ENCODE measurements at places on chromosomes 4 and X.

GRCh38 chr4:19703391-19703790 is 548.3 kb upstream of the SLIT2 start:
- no peak for DNase-seq

GRCh38 chrX:56600141-56600540 is 36.7 kb downstream of the UBQLN2 start:
- no peak for DNase-seq

DNA sequence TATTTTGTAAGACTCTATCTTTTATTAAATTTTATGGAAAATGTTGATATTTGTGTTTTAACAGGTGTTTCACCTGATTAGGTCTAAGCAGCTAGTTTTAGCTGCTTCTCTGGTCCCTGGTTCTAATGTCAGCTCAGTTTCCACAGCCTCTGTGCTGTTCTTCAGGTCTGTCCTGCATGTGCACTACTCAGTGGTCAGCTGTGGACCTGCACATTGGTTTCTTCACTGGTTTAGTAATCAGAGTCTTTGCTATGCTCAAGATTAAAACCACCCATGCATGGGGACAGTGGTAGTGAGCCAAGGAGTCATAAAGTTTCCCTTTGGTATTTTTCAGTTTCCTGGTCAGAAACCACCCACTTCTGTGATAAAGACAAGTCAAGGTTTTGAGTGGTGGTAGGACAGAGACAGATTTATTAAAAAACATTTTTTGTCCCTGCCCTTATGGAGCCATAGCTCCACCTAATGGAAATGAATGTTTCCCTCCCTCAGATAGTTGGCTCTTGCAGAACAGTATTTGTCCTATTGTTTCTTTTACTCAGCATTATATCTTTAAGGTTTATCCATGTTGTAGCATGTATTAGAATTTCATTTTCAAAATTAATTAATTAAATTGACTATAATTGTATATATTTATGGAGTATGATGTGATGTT is 36.8 kb upstream of the VBP1 start:
- DNase-seq, result no peak

- no peak for DNase-seq
Observed at GRCh38 chr4:53113431-53114225, 251.5 kb downstream of the RASL11B start.

DNA sequence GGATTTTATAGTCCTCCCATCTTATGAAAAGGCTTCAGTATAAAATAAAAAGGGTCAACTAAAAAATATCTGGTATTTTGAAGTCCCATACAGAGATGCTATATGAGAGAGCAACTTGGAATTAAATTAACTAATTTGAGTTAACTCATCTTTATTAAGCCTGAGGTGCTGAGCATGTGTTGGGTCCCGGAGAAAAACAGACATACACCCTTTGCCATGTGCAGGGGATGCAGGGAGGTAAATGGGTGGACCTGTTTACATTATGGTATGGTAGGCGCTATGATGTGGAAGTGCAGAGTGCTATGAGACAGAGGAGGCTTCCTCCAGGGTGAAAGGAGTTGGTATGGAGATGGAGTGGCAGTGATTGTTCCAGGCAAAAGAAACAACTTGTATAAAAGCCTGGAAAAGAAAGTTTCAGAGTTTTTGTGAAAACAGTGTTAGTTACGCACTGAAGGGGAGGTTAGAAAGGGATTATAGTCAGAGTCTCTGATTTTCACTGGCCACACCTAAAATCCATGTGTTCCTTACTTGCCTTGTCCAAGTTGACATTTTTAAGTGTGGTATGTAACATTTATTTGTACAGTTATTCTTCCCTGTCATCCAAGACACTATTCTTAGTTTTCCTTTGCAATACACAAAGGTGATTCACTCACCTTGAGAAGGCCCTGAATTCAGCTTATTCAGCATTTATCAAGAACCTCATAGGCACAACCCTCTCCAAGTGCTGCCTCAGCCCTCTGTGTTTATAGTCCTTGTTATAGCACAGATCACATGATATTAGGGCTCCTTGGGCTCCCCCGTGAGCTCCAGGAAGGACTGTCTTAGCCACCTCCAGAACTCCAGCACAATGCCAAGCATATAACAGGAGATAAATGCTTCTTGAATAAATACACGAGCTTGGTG is 152.0 kb downstream of the RASL11B start:
- no peak for DNase-seq

DNA sequence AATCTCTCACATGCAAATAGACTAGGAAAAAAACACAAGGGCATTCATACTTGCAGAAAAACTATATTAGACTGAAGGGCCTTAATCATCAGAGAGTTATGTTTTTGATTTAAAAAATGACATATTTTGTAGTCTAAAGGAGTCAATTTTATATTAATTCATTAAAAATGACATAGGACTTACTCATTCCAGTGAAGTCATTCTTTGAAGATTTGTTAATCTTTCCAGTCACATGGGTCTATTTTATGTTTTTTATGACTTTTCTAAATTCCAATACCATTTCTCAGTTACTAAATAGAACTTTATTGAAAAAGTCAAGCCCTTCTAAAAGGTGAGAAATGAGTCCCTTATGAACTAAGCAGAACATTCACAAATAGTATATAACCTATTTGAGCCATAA is 743.8 kb upstream of the INTU start:
- DNase-seq, result no peak

- DNase-seq, result no peak
Observed at GRCh38 chrX:20665481-20665880, 398.8 kb upstream of the RPS6KA3 start.

GRCh38 chrX:130167040-130167439 is 1.4 kb upstream of the AIFM1 start:
- DNase-seq, result no peak

GRCh38 chrX:150934453-150934852 is 36.0 kb upstream of the CD99L2 start:
- no peak for DNase-seq

DNA sequence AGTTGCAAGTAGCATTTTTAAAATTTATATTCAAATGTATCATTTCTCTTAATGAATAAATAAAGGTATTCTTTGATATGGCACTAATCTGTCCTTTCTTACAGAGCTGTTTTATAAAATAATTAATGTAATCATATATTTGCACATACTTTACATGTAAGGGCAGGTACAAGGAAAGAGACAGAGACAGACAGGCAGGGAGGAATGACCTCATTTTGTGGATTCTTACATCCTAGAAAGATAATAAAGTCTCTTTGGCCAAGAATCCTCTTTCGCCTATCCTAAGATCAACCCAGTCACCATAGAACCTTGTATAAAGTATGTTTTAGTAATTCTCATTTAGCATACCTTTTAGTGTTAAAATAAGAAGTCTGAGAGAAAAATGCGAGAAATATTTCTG is 98.5 kb upstream of the CTSO start:
- DNase-seq, result no peak

DNA sequence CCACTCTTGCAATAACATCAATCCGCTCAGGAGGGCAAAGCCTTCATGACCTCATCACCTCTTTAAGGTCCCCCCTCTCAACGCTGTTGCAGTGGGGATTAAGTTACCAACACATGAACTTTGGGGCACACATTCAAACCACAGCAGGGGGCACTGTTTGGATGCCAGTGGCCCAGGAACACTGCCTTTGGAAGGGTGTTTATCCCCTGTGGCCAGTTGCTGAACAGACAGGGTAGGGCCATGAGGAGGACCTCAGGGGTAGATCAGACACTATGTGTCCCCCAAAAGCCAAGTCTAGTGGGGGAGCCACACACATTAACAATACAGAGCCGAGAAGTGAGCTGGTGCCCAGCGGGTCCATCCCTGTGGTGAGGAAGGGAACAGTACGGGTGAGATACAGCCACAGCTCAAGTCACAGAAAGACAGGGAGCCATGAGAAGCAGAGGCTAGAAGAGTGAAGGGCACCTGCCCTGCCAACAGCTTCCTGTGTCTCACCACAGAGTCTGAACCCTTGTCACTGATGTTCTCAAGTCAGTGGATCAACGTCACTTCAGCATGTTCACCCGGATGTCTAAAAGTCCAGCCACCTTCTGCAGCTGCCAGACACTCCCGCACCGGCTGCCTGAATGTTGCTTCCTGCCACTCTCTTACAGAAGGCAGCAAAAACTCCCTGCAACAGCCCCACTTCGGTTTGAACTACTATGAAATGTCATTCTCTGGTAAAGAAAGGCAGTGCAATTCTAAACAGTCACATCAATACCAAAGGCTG is 19.9 kb upstream of the MXD4 start:
- peak; percentile 92 for DNase-seq

DNA sequence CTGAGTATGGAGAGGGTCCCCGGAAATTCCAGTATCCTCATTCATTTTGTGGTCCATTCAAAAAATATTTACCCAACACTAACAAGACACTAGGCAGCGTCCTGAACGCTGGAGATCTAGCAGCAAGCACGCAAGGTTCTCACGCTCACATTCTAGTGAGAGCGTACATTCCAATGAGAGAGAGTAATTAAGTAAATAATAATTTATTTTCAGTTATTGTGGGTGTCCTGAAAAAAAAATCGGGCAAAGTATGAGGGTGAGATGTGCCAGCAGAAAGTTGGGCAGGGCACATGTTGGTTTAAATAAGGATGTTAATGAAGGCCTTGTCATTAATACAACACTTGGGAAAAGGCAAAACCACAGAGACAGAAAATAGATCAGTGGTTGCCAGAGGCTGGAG is 4.0 kb upstream of the TMEM156 start:
- no peak for DNase-seq

DNA sequence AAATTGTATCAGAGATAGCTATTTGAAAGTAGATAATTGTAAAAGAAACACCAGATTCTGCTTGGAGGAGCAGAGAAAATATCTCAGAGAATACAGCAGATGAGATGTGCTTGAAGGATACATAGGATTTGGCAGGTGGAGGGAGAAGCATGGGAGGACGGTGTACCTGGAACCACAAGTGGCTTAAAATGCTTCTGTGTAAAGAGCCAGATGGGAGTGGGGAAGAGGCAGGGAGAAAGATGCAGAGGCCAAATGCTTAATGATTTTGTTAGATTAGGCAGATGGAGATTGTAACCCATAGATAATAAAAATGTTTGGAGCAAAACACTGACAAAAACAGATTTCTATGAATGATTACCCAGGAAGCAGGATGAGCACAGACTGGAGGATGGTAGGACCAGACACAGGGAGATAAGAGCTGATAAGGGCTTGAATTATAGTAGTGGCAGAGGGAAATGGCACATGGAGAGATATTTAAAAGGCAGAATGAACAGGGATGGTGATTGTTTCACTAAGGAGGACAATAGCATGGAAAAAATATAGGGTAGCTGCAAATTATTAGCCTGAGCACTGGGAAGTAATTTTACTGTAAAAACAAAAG is 145.7 kb upstream of the TBC1D9 start:
- no peak for DNase-seq

- no peak for DNase-seq
Observed at GRCh38 chrX:84047339-84047738, 140.7 kb downstream of the RPS6KA6 start.

DNA sequence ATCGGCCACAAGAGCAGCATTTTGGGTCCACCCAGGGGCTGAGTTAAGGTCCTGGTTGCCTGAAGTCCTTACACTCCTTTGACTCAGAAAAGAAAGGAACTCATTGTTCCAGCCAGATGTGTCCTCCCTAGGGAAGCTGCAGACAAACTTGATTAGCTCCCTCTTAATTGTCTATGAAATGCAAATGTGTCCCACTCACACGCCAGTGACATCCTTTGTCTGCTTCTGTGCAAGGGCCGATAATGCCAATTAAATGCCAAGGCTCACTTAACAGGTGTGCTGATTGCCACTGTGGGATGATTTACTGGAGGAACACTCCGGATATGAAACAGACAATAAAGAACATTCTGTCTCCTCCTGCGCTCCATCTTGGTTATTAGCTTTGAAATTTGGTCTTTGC is 332.9 kb upstream of the CPEB2 start:
- no peak for DNase-seq
